ENCODE measurements at places on chromosomes 2 and 18.

GRCh38 chr2:3965953-3966352 is 262.6 kb downstream of the DCDC2C start:
- DNase-seq: no peak

GRCh38 chr2:1041012-1041805 is 90.6 kb downstream of the SNTG2 start:
- no peak for DNase-seq

GRCh38 chr2:61016392-61017002 is 1.0 kb upstream of the PEX13 start:
- no peak for DNase-seq

- DNase-seq: no peak
These were observed 268.4 kb downstream of the IRS1 start for GRCh38 chr2:226531061-226531810.

GRCh38 chr2:128236491-128237035 is 82.1 kb downstream of the HS6ST1 start:
- DNase-seq: no peak

DNA sequence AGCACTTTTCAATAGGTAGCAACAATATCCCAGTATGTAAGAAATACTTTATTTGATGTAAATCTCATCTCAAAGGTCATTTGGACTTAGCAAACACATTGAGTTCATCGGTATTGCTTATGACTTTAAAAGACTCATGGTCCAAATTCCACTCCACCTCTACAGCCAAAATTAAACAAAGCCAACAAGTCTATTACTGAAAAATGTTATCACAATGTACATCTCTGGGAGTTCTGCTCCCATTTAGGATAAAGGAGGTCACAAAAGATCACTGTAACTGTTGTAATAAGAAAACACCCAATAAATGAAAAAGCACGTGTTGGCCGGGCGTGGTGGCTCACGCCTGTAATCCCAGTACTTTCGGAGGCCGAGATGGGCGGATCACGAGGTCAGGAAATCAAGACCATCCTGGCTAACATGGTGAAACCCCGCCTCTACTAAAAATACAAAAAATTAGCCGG is 50.0 kb downstream of the ESCO1 start:
- no peak for DNase-seq

DNA sequence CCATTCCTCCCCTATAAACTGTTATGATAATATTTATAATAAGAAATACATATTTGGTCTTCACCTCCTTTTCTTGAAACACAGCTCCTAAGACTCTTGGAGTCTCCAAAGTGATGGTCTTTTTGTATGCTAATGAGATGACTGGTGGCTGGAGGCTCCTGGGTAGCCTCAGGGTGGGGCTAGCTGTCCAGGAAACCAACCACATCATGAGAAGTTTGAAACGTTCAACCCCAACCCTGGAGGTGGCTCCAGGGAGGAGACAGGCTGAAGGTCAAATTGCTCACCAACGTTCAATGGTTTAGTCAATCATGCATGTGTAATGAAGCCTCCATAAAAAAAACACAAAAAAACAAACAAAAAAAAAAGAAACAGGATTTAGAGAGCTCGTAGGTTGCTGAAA is 298.7 kb upstream of the MGAT5 start:
- no peak for DNase-seq

All from activated gamma-delta T cell treated with anti-CD3 and anti-CD28 coated beads, Interleukin-2, amount 50 U/mL, for 16 hours (primary cell).